ENCODE measurements at places on chromosomes 12 and 14.

DNA sequence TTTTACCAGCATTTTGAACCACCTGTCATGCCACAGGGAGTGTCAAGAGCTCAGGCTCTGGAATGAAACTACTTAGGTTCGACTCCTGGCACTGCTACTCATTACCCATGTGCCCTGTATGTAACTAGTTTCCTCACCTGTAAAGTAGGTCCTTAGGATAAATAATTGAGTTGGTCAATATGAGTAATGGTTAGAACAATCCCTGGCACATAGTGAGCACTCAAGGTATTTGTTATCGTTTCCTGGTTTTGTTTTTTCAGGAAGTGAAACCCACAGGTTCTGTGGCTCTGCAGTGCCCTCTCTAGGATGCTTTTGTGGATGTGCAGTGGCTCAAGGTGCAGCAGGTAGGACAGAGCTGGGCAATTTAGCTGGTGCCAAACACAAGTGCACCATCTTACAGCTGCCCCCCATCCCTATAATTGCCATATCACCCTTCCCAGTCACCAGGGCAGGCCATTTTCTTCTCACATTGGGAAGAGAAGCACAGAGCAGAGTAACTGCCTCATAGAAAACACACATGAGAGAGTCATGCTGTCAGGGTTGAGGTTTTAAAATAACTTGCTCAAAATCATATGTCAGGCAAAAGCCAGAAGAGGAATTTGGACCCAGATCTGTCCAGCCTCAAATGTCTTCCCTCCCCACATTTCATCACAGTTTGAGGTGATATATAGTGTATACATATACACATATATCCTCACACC lies 297.5 kb downstream of the RPAP3 start:
- DNase-seq = no peak

- DNase-seq = no peak
These were observed 32.2 kb downstream of the MIA2 start for GRCh38 chr14:39265806-39266524.

GRCh38 chr14:75128596-75128990 lies 1.7 kb upstream of the NEK9 start:
- no peak for DNase-seq

DNA sequence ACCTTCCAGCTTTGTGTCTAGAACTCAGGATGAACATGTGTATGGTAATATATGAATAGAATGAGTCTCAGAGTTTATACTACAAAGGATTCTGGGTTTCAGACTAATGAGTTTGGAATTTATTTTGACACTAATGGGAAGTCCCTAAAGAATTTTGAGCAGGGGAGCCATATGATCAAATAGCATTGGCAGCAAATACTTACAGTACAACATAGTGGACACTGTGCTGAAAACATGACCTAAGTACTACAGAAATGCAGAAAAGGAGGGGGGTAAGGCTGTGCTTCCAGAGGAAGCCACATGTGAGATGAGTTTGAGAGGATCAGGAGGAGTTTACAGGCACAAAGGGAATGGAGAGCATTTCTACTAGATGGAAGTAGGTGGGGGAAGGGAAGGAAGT lies 225.8 kb downstream of the C12orf42 start:
- no peak for DNase-seq

DNA sequence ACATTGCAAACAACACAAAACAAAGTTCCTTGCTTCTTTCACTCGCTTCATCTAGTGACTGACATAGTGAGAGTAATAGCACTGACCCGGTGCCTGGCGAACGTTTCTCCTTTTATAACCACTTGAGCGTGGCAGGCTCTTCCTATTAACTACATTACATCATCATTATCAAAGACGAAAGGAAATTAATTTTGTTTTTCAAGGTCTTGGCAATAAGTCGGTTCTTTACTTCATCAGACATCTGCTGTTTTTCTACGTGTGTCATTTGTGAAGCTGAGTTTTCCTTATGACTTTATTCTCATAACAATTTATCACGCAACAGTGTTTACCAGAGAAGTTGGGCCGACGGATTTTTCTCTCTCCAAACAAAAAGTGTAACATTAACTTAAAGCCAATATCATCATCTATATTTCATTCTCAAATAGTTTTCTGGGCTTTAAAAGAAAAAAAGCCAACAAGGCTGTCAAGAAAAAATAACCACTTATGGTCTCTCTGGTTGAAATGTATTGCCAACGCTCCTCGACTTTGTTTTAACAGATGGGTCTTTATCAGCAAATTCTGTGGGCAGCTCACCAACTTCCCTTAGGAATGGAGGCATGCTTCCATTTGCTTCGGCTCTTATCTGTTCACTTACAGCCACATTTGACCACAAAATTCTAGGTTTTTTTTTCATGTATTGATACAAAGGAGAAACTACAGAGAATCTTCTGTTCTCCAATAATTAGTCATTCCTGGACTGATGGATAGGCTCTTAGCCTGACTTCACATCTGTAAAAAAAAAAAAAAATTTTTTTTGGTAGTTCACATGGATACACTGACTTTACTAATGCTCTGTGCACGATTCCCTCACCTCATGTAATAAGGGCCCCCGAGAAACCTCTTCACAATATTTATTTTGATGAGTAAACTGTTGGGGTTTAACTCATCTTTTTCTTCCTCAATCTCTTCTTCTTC lies 97.1 kb upstream of the CDKN3 start:
- no peak for DNase-seq

DNA sequence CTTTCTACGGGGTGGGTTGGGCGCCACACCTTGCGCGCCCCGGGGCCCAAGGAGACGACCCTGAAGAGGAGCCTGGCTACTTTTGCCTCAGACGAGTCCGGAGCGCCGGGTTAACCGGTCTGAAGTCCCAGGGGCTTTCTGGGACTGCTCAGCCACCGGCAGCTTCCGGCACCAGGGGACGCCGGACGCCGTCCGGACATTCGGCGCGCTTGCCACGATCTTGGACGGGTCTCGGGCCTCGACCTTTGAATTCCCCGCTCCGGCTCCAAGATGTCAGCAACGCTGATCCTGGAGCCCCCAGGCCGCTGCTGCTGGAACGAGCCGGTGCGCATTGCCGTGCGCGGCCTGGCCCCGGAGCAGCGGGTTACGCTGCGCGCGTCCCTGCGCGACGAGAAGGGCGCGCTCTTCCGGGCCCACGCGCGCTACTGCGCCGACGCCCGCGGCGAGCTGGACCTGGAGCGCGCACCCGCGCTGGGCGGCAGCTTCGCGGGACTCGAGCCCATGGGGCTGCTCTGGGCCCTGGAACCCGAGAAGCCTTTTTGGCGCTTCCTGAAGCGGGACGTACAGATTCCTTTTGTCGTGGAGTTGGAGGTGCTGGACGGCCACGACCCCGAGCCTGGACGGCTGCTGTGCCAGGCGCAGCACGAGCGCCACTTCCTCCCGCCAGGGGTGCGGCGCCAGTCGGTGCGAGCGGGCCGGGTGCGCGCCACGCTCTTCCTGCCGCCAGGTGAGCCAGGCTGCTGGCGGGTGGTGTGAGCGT lies at the start of gene ACOT4:
Gene ACOT4 (plus strand): TSS at position 184 of the 760 bp plus-strand sequence. CDS start 87 bp downstream, at position 271.
- DNase-seq = peak; percentile 46

GRCh38 chr12:60043236-60043635 lies 447.4 kb downstream of the SLC16A7 start:
- DNase-seq = no peak

GRCh38 chr14:61893371-61893940 lies 131.2 kb downstream of the SNAPC1 start:
- no peak for DNase-seq

DNA sequence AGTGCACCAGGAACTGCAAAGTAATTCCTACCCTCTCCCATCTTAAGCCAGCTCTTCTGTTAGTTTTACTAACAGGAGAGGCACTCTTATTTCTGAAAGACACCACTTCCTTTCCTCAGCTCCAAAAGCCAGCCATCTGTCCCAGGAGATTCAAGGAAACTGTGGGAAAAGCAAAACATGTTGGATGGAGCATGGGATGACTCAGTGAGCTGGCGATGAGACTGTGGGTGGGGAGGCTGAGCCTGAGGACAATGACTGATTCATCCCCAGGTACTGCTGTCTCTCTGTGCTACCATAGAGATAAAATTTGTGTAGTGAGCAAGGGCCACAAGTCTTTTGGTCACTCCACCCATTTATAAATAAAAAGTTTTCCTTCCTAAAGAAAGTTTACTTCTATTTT lies 141.4 kb downstream of the MYRFL start:
- DNase-seq = no peak

- no peak for DNase-seq
These were observed 7.3 kb upstream of the CLMN start for GRCh38 chr14:95326987-95327386.

GRCh38 chr12:48175613-48176416 lies 7.6 kb upstream of the CCDC184 start:
- DNase-seq = no peak

- DNase-seq = peak; percentile 64
These were observed 12.3 kb downstream of the CCDC88C start for GRCh38 chr14:91405241-91405721.

All from activated T-cell treated with anti-CD3 and anti-CD28 coated beads for 1 hour (primary cell).